MCF 10A (cell line): ENCODE measurements at places on chromosomes 12 and 14.

DNA sequence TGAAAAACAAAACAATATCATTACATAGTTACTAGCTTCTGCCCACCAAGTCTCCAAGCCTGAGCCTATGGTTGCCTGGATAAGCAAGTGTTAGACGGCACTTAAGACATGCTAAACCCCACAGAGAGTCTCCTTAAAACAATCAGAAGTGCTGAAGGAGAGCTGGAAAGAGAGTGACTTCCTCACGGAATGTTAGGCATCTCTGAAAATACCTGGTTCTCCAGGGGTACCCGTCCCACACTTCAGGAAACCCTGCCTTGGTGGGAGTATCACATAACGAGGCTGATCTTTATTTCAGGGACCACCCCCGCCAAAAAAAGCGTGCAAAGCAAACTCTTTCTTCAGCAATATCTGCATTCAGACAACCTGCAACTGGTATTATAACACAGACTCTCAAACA is 18.3 kb downstream of the LHX5 start:
- H3K4me1 ChIP-seq, result no peaks in the 10 kb centered on the region
- no peaks in the 10 kb centered on the region for H3K36me3 ChIP-seq
- no peak for DNase-seq
- no peak overlapping the region for H3K4me3 ChIP-seq
- H3K27ac ChIP-seq, result no peak overlapping the region

GRCh38 chr14:92310776-92311375 is 12.1 kb upstream of the SLC24A4 start:
- H3K27me3 ChIP-seq, result no peaks in the 10 kb centered on the region
- no peaks in the 10 kb centered on the region for H3K4me1 ChIP-seq
- DNase-seq, result no peak
- no peaks in the 10 kb centered on the region for H3K36me3 ChIP-seq

DNA sequence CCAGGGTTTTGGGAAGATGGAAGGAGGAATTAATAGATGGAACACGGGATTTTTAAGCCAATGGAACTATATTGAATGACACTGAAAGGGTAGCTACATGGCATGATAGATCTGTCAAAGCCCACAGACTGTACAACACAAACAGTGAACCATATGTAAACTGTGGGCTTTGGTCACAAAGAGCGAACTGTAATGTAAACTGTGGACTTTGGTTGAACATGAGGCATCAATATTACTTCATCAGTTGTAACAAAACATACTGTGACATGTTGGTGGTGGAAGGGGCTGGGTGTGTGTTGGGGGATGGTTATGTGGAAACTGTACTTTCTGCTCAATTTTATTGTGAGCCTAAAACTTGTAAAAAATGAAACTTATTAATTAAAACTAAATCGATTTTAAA is 210.6 kb upstream of the HMGA2 start:
- H3K27ac ChIP-seq, result no peak overlapping the region
- H3K4me1 ChIP-seq, result peaks cover 20% of the 10 kb centered on the region
- no peak overlapping the region for H3K4me3 ChIP-seq
- no peaks in the 10 kb centered on the region for H3K27me3 ChIP-seq
- H3K36me3 ChIP-seq, result no peaks in the 10 kb centered on the region

DNA sequence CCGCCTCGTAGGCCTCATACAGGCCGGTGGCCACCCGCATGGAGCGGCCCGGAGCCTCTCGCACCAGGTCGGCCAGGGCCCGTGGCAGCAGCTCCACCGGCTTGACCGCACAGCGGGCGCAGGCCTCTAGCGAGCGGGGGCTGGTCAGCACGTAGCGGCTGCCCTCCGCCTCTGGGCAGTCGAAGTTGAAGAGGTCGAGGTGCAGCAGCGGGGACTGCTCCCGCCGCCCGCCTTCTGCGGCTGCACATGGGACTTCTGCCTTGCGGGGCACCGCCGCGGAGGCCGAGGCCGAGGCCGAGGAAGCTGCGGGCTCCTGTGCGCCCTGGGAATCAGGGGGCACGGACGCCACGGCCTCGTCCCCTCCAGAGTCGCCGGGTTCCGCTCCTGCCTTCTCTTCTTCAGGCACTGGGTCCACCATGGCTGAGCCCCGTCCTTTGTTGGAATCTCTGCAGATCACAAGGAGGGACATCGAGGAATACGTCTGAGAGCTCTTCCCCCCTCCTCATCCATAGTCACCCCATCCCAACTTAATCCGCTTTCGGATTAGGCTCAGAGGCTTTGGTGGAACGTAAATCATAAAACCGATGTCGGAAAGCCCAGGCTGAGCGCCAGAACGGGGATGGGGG is 1.4 kb downstream of the CCDC177 start:
- H3K27me3 ChIP-seq, result peaks cover 46% of the 10 kb centered on the region
- no peak for DNase-seq
- no peaks in the 10 kb centered on the region for H3K36me3 ChIP-seq
- no peak overlapping the region for H3K4me3 ChIP-seq

DNA sequence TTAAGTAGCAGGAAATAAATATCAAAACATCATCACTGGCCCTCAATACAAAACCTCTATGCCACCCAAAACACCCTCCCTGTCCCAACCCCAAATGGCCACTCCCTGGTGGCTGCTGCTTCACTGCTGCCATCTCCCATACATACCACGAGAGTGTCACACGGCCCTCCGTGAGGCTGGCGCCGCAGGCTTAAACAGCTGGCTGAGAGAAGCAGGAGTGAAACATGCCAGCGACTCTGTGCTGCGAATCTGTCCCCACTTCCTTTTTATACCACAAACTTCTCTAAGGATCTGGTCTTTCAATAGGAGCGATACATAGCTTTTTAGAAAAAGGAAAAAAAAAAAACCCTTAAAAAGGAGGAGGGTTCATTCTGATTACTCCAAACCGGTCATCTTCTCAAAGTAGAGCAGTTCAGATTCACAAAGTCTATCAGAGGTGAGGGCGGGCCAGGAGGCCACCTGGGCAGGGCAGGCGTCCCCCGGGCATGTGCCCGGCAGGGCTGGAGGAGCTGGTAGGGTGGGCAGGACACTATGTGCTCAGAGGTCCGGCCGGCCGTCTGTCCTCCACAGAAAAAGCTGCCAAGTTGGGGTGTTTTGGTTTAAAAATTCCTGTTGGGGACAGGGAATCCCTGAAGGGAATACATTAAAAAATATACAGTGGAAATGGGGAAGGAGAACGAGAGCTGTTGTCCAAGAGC is 26.5 kb downstream of the MAX start:
- H3K27me3 ChIP-seq, result no peaks in the 10 kb centered on the region
- H3K27ac ChIP-seq, result no peak overlapping the region
- H3K36me3 ChIP-seq, result peaks cover 74% of the 10 kb centered on the region

GRCh38 chr12:58459191-58459590 is 461.1 kb downstream of the LRIG3 start:
- no peaks in the 10 kb centered on the region for H3K27me3 ChIP-seq
- H3K36me3 ChIP-seq, result no peaks in the 10 kb centered on the region
- DNase-seq, result no peak
- no peak overlapping the region for H3K27ac ChIP-seq
- no peak overlapping the region for H3K4me3 ChIP-seq
- peaks cover 5% of the 10 kb centered on the region for H3K4me1 ChIP-seq

DNA sequence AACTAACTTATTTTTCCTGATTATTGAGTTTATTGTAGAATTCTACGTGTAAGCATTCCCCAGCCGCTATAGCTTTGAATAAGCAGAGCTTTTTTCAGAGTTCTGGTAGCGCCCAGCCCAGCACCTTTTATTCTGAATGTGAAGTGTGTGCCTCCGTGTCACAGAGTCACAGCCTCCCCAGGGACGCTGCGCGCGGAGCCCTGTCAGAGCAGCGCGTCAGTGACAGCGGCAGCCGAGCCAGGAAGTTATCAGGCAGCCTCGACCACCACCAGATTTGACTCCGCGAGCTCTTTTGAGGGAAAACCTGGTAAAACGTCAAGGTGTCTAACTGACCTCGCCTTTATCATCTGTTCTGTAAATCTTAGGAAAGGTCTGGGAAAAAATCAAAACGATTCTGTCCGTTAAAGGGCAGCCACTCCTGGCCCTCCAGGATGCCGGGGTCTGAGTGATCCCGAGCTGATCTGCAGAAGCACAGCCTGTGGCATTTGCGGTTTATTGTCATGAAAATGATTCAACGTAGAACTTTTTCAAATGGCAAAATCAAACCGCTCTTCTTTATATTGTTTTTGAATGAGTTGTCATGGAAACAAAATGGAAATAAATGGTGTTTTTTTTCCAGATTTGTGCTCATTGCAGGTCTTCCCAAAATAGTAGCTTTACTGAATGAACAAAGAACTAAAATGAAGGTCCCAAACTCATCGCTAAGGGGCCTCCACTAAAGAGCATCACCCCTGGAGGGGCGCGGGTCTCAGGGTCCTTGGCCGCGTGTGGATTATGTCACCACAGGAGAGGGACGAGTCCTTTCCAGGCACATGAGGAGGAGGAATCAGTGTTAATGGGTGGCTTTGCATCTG is 43.1 kb upstream of the MMP17 start:
- peak overlapping the region; percentile 7 for H3K27ac ChIP-seq
- H3K36me3 ChIP-seq, result peaks cover 73% of the 10 kb centered on the region
- DNase-seq, result no peak
- peaks cover 6% of the 10 kb centered on the region for H3K4me1 ChIP-seq

DNA sequence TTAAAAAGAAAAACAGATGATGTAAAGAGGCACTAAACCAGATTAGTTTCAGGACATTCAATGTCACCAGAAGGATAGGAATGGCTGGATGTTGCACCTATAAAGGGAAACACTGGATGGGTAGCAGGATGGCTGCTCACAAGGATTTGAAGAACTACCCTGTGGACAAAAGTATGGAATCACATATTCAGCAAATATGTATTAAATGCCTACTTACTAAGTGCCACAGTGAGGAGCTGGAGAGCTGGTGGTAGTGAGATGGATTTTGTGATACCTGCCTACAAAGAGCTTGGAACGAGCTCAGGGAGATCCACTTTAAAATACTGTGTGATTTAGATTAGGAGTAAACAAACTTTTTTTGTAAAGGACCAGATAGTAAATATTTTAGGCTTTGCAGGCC is 316.2 kb downstream of the PAWR start:
- H3K36me3 ChIP-seq, result no peaks in the 10 kb centered on the region
- peaks cover 5% of the 10 kb centered on the region for H3K4me1 ChIP-seq
- H3K27me3 ChIP-seq, result no peaks in the 10 kb centered on the region

- H3K36me3 ChIP-seq, result no peaks in the 10 kb centered on the region
- no peaks in the 10 kb centered on the region for H3K4me1 ChIP-seq
- H3K4me3 ChIP-seq, result no peak overlapping the region
- H3K27ac ChIP-seq, result no peak overlapping the region
- DNase-seq, result no peak
Measured at GRCh38 chr12:79402606-79403005, 288.2 kb downstream of the PAWR start.

DNA sequence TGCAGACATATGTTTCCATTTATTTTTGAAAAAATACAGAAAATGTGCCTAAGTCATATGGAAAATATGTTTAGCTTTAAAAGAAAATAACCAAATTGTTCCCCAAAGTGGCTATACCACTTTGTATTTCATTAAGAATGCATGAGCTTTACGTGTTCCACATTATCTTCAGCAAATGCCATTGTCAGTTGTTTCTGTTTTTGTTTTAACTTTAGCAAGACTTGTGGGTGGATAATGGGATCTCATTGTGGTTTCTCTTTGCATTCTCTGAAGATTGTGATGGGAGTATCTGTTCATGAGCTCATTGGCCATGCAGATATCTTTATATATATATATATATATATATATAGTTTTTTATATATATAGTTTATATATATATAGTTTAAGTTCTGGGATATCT is 181.5 kb downstream of the CCER1 start:
- H3K36me3 ChIP-seq, result no peaks in the 10 kb centered on the region
- H3K27me3 ChIP-seq, result no peaks in the 10 kb centered on the region
- H3K4me3 ChIP-seq, result no peak overlapping the region
- no peak for DNase-seq
- H3K27ac ChIP-seq, result no peak overlapping the region

- H3K27me3 ChIP-seq, result no peaks in the 10 kb centered on the region
- no peak for DNase-seq
- no peak overlapping the region for H3K4me3 ChIP-seq
- H3K36me3 ChIP-seq, result peaks cover 40% of the 10 kb centered on the region
- H3K4me1 ChIP-seq, result peaks cover 31% of the 10 kb centered on the region
Measured at GRCh38 chr14:93323600-93324174, 9.1 kb downstream of the BTBD7 start.

- DNase-seq, result peak; percentile 65
- no peaks in the 10 kb centered on the region for H3K36me3 ChIP-seq
- no peaks in the 10 kb centered on the region for H3K27me3 ChIP-seq
- H3K27ac ChIP-seq, result no peak overlapping the region
- H3K4me1 ChIP-seq, result peaks cover 7% of the 10 kb centered on the region
Measured at GRCh38 chr12:22088886-22089285, 42.9 kb downstream of the CMAS start.

GRCh38 chr12:70885956-70886355 is 34.6 kb downstream of the PTPRR start:
- no peak for DNase-seq
- no peaks in the 10 kb centered on the region for H3K36me3 ChIP-seq
- H3K27ac ChIP-seq, result no peak overlapping the region
- H3K4me3 ChIP-seq, result no peak overlapping the region

DNA sequence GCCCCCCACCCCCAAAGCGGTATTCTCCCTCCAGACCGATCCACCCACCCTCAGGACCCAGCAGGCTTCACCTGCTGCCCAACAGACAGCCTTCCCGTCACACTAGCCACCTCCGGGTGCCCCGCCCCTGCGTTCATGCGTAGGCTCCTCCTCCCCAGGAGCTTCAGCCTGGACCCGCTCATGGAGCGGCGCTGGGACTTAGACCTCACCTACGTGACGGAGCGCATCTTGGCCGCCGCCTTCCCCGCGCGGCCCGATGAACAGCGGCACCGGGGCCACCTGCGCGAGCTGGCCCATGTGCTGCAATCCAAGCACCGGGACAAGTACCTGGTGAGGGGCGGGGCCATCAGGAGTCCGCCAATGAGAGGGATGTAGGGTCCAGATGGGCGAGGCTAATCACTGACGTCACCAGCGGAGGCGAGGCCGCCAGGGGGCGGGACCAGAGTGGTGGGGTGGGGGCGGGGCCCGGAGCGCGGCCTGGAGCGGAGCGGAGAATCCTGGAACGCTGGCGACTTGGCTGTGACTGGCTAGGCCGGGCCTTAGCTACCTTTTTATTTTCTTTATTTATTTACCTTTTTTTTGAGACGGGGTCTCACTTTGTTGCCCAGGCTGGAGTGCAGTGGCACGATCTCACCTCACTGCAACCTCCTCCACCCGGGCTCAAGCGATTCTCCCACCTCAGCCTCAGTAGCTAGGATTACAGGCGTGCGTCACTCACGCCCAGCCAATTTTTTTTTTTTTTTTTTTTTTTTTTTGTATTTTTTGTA is 4.4 kb downstream of the TNS2 start:
- H3K27ac ChIP-seq, result peak overlapping the region; percentile 97
- DNase-seq, result peak; percentile 98
- H3K27me3 ChIP-seq, result no peaks in the 10 kb centered on the region

DNA sequence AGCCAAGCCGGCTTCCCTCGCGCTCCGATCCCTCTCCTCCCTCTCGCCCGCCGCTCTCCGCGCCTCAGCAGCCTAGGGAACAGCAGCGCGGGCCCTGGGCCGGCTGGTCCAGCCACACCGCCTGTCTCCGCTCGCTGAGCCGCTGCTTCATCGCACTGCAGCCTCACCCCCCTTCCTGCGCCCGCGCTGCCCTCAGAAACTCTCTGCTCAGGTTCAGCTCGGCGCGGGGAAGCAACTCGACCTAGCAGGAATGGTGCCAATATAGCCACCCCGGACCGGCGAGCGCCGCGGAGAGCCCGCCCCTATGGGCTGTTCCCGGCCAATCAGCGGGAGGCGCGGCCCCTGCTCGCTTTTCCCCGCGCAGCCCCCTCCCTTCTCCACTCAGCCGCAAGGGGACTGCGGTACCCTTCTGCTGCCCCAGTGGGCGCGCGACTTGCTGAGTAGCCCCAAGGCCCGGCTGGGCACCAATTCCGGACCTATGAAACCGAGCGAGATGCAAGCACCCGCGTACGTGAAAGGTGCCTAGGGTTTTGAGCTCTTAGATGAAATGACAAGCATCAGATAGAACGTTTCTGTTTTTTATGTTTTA is at the start of gene ADAMTS20:
Gene ADAMTS20, minus strand, starts transcription at position 233 of the 589 bp plus-strand sequence. CDS start 282 bp downstream, outside the sequence.
- no peak within 1 kb of the TSS for H3K27ac ChIP-seq
- no peak within 1 kb of the TSS for H3K4me3 ChIP-seq
- no peaks in the 10 kb centered on the region for H3K36me3 ChIP-seq
- H3K27me3 ChIP-seq, result peaks cover 24% of the 10 kb centered on the region
- no peaks in the 10 kb centered on the region for H3K4me1 ChIP-seq
